ENCODE measurements at places on chromosomes 6 and 20. TPM values are rescaled to one million over a fixed set of nuclear protein-coding genes. Genes with fewer than 3 reads are reported as not detected.
A peak's percentile ranks its signal among the peaks of the same experiment; 100 is the strongest.

DNA sequence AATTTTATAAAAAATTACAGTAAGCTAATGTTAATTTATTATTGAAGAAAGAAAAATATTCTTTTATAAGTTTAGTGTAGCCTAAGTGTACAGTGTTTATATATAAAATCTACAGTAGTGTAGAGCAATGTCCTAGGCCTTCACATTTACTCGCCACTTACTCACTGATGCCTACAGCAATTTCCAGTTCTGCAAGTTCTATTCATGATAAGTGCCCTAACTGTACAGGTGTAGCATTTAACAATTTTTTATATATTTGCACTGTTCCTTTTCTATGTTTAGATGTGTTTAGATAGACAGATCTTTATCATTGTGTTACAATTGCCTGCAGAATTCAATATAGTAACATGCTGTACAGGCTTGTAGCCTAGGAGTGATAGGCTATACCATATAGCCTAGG lies 80.1 kb upstream of the HDAC2 start:
- DNase-seq, result no peak

DNA sequence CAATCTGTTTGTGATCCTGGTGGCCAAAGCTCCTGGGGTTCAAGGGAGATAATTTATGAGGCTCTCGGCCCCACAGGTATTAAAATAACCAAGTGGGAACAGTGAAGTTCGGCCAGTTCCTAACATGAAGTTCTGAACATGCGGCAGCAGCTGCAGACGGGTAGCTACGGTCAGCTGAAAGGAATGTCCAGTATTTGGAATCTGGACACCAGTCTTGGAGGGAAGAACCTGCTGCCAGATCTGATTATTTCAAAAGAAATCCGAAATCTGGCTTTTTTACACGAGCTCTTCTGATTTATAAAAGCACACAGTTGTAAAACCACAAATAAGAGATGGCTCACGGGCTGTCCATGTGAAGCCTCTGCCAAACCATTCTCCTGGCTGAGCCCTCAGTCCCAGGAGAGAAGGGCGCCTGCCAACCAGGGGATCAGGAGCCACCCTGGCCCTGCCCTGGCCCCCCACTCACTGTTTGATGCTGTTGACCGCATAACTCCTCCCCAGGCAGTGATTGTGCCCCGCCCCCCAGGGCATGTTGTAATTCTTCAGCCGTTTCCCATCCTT lies 28.2 kb upstream of the KCNB1 start:
- DNase-seq, result no peak

- no peak for DNase-seq
Observed at GRCh38 chr6:136398453-136398852, 108.8 kb upstream of the BCLAF1 start.

OTOR gene
- total RNA-seq, result not detected

- no peak for DNase-seq
Observed at GRCh38 chr6:169891846-169892245, 140.4 kb downstream of the ERMARD start.

ZNF391 gene
- not detected for total RNA-seq

LPIN3 gene
- total RNA-seq, result 2.1 TPM

LAMA4 gene
- total RNA-seq, result not detected

RBBP8NL gene
- total RNA-seq, result not detected

CASS4 gene
- 0.18 TPM for total RNA-seq

GRCh38 chr6:167548451-167548850 lies 223.6 kb downstream of the TTLL2 start:
- no peak for DNase-seq

- DNase-seq, result peak; percentile 62
Observed at GRCh38 chr20:50464026-50464724, 46.0 kb upstream of the PTPN1 start.
